ENCODE measurements at places on chromosomes 6 and 20.

GRCh38 chr6:3671382-3671781, 80.1 kb downstream of the PXDC1 start:
- no peak for DNase-seq

DNA sequence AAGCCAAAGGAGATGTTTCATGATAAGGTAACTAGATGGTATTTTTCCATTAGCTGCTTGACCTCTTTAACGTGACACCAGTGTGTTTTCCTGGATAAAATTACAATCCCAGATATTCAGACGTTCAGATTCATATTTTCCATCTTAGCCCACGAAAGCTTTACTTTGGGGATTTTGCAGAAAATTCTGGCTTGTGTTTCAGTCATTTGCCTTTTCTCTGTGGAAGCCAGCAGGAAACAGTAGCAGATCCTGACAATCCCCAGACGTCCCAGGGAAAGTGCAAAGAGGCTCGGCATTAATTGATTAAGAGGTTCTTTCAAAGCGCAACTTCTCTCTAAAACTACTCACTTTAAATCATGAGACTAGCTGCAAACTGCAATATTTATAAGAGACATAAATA, 243.6 kb downstream of the UST start:
- DNase-seq: no peak

GRCh38 chr6:55818482-55818881, 56.9 kb downstream of the BMP5 start:
- DNase-seq: no peak

- no peak for DNase-seq
Measured at GRCh38 chr20:57469418-57470211, 55.3 kb downstream of the CTCFL start.

DNA sequence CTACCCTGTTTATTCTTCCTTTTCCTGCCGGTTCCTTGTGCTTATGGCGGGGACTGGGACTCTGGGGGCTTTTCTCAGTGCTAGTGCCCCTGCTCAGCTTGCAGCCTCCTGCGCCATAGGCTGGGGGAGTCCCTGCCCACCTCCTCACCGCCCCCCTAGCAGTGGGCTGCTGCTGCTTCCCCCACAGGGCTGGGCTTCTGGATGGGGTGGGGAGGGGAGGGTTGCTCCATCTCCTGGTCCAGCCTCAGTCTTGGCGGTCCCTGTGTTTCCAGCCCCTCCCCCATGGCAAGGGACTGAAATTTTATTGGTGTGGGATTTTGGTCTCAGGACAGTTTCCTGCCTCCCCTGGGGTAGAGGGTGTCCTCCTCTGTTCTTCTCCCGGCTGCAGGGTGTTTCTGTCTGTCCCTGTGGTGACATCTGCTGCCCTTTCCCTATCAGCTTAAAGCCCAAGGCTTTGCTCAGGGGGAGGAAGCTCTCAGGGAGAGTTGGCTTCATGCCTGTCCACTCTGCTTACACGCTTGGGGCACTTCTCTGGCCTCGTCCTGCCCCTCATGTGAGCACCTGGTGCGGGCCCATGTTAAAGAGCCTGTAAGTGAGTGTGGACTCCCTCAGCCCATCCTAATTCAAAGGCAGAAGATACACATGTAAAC, 100.6 kb downstream of the HIVEP1 start:
- DNase-seq: no peak

GRCh38 chr6:149755300-149756260, 6.0 kb downstream of the PCMT1 start:
- no peak for DNase-seq

DNA sequence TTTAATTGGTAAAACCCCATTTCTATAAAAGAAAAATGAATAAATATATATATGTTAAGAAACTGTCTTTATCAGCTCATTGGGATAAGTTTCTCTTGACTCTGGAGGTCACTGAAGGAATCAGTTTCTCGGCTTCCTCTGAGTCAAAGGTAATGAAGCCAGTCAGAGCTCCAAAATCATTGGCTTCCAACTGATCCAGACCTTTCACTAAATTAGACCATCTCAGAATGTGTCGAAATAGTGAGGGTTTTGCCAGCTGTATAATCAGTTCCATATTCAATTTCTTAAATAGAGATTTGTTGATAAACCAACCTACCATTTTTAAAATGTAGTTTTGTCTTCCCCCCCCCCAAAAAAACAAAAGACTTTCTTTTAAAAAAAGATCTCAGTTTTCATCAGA, 60.5 kb upstream of the SRSF6 start:
- DNase-seq: no peak

DNA sequence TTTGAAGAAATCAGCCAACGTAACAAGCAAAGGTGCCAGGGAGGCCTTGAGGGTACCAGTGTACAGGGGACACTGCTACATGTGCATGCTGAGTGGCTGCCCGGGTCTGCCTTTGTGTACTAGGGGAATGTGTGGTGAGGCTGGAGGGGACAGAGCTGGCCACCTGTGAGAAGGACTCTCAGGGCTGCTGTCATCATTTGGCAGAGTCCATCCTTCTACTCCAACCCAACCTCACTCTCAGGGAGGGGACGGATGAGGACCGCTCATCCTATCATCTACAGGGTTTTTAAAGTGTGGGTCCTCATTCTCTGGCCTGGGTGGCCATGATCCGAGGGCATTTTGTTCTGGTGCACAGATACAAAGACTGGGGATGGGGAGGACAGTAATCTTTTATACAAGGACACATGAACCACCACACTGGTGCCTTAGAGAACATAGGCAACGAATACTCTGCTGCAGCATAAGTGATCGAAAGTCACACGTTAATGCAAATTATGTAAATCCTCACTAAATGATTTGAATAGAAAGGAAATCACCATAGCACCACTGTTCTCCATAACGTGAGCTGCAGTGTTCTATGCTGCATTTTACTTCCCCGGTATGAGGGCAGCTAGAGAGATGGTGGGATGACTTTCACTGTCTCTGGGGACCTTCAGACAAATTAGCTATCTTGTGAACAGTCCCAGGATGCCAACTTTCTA, 181.4 kb downstream of the GMPR start:
- no peak for DNase-seq

- no peak for DNase-seq
Measured at GRCh38 chr20:24996449-24997377, 4.2 kb upstream of the APMAP start.

DNA sequence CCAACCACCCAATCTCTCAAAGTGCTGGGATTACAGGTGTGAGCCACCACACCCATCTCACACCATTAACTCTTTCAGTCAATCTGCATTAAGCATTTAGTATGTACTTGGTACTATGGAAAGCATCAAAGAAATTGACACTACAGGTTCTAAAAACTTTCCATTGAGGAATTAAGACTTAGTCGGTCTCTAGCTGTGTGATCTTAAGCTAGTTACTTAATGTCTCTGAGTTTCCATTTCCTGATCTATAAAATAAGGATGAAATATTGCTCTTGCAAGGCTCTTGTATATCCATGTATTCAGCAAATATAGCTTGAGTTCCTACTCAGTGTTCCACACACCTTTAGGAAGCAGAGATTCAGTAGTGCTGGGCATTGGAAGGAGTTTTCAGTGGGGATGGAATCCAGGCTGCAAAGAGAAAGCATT, 48.9 kb upstream of the NCOA3 start:
- DNase-seq: no peak

- no peak for DNase-seq
Measured at GRCh38 chr6:90111387-90111786, 185.3 kb downstream of the BACH2 start.

DNA sequence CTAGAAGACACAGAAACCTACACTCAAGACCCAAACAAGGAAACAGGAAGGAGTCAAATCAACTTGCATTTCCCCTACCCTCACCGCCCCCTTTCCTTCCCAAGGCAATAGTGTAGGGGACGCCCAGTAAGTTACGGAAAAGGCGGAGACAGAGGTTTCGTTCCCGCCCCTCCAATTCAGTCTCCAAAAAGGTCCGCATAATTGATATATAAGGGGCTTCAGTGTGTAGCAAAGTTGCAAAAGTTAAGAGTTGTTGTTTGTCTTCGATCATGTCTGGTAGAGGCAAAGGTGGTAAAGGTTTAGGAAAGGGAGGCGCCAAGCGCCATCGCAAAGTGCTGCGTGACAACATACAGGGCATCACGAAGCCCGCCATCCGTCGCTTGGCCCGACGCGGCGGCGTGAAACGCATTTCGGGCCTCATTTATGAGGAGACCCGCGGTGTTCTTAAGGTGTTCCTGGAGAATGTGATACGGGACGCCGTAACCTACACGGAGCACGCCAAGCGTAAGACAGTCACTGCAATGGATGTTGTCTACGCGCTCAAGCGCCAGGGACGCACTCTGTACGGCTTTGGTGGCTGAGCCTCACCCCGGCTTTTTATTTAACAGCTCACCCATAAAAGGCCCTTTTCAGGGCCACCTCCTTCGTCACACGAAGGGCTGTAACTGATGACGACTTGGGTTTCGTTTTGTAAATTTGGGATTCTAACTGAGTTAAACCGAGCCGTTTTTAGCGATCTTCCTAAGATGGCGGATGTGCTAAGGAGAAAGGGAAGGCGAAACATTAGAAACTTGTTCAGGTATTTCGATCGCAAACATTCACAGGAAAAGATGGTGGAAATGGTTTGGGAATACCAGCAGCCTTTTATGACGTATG, 124.6 kb upstream of the BTN3A2 start:
- no peak for DNase-seq

DNA sequence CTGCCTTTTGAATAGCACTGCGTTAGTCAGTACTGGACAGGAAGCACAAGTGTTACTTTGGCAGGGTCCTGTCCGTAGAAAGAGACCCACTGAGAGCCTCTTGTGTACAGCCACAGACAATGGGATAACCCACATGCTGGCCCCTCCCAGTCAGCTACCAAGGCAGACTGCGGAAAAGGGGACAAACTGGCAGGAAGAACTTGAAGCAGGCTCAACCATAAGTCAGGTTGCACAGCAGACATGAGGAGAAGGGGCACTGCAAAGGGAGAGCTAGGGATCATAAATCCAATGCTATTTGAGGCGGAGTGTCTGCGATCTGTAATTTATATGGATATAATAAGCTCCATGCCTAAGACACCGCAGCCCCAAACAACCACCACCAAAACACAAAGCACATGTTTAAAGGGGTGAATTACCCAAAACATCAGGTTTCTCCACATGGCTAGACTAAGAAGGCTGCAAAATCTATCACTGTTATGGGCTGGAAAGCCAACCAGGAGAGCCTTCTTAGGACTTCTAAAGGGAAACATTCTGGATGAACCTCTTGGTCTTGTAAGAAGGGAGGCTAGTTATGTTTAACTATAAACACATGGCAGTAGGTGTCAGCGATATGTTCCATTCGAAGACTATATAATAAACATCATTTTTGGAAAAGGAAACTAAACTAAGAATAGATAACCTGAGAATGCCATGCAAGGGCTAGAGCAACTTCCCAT, 141.7 kb downstream of the BACH2 start:
- DNase-seq: no peak

DNA sequence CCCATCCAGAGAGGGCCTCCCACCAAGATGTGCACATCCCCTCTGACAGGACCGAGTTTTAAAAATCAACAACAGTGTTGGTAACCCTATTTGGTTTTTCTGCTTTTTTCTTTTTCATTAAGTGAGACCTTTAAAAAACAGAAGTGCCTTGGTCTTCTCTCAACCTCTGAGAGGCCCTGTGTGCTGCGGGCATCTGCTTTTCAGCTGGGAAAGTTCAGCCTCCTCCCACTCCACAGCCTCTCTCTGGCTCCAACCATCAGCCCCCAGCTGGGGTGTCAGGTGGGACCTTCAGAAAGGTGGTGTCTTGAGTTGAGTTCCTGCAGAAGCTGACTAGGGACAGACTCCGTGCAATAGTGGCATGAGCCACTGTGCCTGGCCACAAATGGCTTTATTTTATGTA, 64.6 kb upstream of the ZMYND8 start:
- no peak for DNase-seq

- DNase-seq: peak; percentile 73
Measured at GRCh38 chr20:8449123-8449522, 317.1 kb downstream of the PLCB1 start.

DNA sequence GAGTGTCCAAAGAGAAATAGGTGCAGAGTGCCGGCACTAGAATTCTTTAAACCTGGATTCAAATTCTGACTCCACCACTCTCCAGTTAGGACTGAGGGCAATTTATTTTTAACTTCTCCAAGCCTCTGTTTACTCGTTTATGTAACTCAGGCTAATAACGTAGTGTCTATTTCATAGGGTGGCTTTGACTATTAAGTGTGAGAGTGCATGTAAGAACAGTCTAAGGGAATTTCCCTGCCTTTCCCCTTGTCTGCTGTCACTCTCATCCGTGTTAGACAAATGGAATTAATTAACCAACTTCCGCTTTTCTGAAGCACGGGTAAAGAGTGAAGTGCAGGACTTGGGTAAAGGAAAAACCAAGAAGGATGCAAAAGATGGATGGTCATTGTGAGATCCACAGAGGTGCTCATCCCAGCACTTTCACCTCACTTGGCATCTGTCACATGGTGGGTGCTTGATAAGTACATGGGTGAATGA, 4.1 kb upstream of the ZKSCAN8 start:
- no peak for DNase-seq

- no peak for DNase-seq
Measured at GRCh38 chr20:4161401-4162251, 146.3 kb upstream of the RNF24 start.

GRCh38 chr6:134464690-134465411, 146.9 kb upstream of the SGK1 start:
- no peak for DNase-seq

DNA sequence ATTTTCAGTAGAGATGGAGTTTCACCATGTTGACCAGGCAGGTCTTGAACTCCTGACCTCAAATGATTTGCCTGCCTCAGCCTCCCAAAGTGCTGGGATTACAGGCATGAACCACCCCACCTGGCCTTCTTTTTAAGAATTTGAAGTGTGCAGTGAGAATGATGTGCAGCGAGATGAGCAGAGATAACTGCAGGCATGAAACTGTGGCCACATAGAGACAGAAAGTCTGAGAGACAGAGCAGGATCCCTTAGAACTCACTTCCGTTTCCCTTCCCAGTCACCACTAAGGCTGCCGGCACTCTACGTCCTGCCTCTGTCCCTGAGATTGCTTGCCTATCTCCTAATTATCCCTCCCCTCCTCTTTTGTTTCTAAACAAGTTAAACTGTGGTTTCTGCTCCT, 27.2 kb downstream of the IL22RA2 start:
- DNase-seq: no peak

- peak; percentile 91 for DNase-seq
Measured at GRCh38 chr6:90293319-90293953, 3.2 kb downstream of the BACH2 start.

DNA sequence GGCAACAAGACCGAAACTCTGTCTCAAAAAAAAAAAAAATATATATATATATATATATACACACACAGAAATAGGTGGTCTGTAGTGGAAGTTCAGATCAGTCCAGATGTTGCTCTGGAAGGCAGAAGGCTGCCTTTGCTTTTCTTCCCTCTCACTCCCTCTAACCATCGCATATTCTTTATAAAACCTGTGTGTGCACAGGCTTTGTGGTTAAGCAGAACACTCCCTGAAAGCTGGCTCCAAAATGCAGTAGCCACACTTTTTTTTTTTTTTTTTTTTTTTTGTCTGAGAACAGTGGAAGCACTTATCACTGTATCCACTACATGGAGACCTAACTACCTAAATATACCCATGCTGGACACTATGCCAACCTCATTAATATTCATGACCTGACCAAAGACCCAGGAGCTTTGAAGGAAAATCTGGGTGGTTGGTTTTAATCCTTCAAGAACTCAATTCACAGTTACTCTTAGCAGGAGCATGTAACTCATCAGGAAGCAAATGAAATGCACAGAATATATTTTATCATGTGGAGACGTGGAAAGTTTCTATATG, 20.0 kb upstream of the GFOD1 start:
- no peak for DNase-seq
